ENCODE measurements at places on chromosomes 12 and 14.

DNA sequence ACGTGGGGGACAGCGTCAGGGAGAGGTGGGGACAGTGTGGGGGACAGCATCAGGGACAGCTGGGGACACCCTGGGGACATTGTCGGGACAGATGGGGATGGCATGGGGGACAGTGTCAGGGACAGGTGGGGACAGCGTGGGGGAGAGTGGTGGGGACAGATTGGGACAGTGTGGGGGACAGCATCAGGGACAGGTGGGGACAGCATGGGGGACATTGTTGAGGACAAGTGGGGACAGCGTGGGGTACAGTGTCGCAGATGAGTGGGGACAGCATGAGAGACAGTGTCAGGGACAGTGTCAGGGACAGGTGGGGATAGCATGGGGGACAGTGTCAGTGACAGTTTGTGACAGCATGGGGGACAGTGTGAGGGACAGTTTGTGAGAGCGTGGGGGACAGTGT is 240.9 kb downstream of the TMEM121 start:
- DNase-seq, result no peak

DNA sequence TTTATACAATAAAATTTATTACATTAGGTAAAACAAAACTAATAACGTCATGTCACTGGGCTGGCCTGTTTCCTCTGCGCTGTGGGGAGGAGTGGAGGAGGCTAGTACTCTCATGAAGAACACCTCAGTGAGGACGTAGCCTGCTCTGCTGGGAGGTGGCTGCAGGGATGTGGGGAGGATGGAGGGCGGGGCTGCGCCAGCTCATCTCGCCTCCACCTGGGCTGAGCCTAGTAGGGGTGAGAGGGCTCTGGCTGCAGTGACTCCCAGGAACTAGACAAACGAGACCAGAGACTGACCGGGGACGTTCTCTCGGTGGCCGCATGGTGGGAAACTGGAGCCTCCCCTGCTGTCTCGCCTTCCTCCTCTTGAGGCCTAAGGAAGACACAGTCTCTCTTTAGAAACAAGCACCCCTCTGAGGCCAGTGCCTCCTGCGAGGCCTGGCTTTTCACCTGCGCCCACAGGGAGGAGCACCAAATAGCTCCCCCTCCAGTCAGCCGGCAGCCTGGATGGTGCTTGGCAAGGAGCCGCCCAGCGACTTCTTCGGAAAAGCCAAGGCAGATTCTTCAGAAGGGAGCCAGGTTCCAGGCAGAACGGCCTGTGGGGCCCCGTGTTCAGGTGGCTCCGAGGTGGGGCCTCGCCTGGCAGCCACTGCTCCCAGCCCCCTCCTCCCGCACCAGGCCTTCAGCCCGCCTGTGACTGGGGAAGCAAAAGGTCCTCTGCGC is 62.4 kb downstream of the PLEKHG3 start:
- DNase-seq, result no peak

GRCh38 chr14:77556946-77557345 is 58.3 kb upstream of the ISM2 start:
- no peak for DNase-seq

GRCh38 chr14:68137704-68138619 is 318.4 kb downstream of the RAD51B start:
- DNase-seq, result peak; percentile 100

All from iris pigment epithelial cell (primary cell).